ENCODE measurements at places on chromosomes 2 and 18.

- DNase-seq, result no peak
These were observed 13.9 kb upstream of the DNPEP start for GRCh38 chr2:219401606-219402005.

GRCh38 chr2:29632018-29632417 lies 289.4 kb downstream of the ALK start:
- DNase-seq, result no peak

GRCh38 chr2:171056307-171056706 lies 104.4 kb downstream of the TLK1 start:
- DNase-seq, result peak; percentile 61

DNA sequence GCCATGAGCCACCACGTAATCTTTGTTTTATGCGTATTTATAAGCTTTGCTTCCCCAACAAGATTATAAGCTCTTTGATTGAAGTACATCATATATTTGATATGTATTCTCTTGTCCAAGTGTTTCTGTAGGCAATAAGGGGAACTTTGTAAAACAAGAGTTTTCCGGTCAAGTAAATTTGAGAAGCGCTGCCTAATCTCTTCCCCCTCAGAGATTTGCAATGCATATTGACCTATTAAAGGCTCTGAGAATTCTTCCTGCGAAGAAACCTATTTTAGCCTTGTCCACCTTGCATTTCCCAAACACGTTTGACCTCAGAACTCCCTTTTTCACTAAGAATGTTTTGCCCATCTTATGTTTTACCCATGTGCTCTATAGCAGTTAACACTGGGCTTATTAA lies 26.9 kb upstream of the CASP10 start:
- DNase-seq, result no peak

- DNase-seq, result no peak
These were observed 451.3 kb upstream of the VWC2L start for GRCh38 chr2:213959589-213959988.

GRCh38 chr2:50995610-50996009 lies 36.3 kb downstream of the NRXN1 start:
- DNase-seq, result peak; percentile 7

DNA sequence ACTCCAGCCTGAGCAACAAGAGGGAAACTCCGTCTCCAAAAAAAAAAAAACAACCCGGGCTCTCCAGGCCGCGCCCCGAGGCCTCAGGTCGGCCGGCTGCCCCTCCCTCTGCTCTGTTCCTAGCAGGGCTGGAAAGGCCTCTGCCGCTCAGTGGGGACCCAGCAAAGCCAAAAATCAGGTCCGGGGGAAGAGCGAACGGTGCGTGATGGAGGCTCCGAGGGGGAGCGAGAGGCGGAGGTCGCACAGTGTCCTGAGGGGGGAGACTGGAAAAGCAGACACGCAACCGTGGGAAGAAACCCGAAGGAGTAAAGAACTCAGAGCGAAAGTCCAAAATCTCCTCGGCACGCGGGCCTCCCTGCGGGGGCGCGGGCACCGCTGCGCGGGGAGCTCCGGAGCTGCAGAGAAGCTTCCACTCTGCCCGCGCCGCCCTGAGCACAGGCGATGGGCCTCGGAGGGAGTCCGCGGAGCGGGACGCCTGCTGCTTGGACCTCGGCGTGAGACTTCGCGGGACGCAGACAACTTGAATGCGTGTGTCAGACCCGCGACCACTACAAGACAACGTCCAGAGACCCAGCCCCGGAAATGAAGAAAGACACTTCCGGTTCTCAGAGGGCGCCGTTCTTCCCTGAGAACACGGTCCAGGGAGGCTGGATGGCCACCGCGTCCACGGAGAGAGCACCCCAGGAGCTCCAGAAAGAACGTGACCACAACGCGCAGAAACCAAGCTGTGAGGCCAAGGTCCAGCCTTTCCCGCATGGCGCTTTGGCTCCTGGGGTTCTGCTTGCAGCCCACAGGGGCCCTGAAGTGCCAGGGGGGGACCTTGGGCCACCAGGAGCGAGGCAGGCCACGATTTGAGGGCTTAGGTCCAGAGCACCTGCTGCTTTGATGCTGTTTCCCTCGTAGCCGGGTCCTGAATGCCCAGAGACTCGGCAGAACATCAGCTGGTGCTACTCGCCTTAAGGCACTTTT lies 219.8 kb downstream of the DPP10 start:
- no peak for DNase-seq

DNA sequence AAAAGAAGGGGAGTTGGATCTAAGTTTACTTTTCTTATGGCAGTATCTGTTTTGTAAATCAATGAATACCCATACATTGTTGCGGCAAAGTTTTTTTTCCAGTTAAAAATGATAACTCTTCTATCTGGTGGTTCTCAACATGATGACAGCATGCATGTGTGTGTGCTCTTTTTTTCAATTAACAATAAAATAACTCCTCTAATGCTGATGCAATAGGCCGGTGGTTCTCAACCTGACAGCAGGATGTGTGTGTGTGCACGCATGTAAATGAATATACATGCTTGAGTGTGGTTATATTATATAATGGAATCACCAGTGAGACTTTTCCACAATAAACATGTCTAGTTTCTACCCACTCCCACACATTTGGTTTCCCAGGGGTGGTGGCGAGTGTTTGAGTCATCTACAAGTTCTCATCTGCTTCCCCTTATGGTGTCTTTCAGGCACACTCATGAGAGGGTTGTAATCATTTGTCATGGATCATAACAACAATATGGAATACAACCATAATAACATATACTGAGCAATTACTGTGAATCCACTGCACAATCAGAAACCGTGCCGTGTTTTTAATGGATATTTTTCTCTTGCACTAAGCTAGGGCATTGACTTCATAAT lies 31.2 kb downstream of the PARD3B start:
- no peak for DNase-seq

GRCh38 chr2:210503725-210504191 lies 27.2 kb upstream of the LANCL1 start:
- peak; percentile 21 for DNase-seq
